ENCODE measurements at places on chromosomes 5 and 9. TPM values are rescaled to one million over a fixed set of nuclear protein-coding genes. Genes with fewer than 3 reads are reported as not detected.

LHX2 gene
- not detected for total RNA-seq

STKLD1 gene
- total RNA-seq: 1.1 TPM

KCNT1 gene
- not detected for total RNA-seq

ALDH1B1 gene
- 18.7 TPM for total RNA-seq

ITK gene
- not detected for total RNA-seq

DNAH5 gene
- total RNA-seq: 0.11 TPM

APBA1 gene
- total RNA-seq: 9.2 TPM

DMRT1 gene
- total RNA-seq: not detected

CNTLN gene
- total RNA-seq: 12.1 TPM

DRD1 gene
- total RNA-seq: not detected

PFN3 gene
- total RNA-seq: not detected

LHX3 gene
- total RNA-seq: not detected

CDKN2A gene
- total RNA-seq: 8.9 TPM

LAMC3 gene
- 0.89 TPM for total RNA-seq

PRSS3 gene
- total RNA-seq: 22.4 TPM

ARHGEF39 gene
- 0.87 TPM for total RNA-seq

TMEFF1 gene
- total RNA-seq: 2.5 TPM

SH3GLB2 gene
- 61.4 TPM for total RNA-seq

CDH12 gene
- not detected for total RNA-seq

GRM6 gene
- total RNA-seq: not detected

LNPEP gene
- 36.7 TPM for total RNA-seq

SLIT3 gene
- 2.5 TPM for total RNA-seq

SLC46A2 gene
- not detected for total RNA-seq

PDE8B gene
- 0.22 TPM for total RNA-seq

TGFBI gene
- 247 TPM for total RNA-seq

PCDHA6 gene
- 0.77 TPM for total RNA-seq

ADAMTS16 gene
- total RNA-seq: 0.77 TPM

NRARP gene
- total RNA-seq: 0.12 TPM

MARCHF3 gene
- 10.7 TPM for total RNA-seq

SPATA31D4 gene
- total RNA-seq: under 0.01 TPM

FAM78A gene
- total RNA-seq: 0.37 TPM

PDZD2 gene
- 0.44 TPM for total RNA-seq

KCTD16 gene
- total RNA-seq: 1.00 TPM

INSL6 gene
- total RNA-seq: not detected

Data from uterine smooth muscle cell (primary cell).